ENCODE measurements at places on chromosomes 4 and X.

DNA sequence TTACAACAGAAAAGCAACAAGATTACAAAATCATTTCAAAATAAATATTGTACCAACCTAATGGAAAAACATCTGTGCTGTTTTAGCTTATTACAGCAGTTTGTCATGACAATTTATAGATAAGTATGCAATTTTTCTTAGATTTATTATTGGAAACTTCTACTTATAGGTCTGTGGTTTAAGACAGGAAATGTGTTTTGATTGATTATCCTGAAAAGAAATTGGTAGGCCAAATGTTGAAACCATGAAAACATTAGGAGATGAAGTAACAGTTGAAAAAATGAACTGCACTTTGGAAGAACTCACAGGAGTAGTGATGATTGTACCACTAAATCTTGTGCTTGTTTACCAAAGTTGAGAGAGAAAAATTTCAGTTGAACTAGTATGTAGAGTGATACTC, 162.2 kb upstream of the GIMD1 start:
- no peak for DNase-seq

GRCh38 chrX:2712890-2713840, 22.1 kb downstream of the CD99 start:
- no peak for DNase-seq

DNA sequence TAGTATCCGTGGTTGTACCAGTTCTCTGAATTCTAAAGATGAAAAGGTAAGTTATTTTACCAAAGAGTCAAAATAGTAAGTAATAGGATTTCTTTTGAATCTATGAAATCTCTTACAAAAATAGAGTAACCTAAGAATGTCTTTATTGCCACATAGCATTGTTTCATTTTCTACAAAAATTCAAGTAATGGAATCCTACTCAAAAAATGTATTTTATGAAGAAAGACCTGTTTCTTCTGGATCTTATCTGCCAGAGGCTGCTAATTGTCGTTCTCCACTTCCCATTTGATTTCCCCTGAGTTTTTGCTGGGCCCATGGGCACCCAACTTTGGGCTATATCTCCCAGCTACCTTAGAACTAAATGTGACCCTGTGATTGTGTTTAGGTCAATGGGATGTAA, 3.2 kb upstream of the OTUD4 start:
- DNase-seq, result no peak

- DNase-seq, result no peak
Observed at GRCh38 chrX:138669693-138670092, 41.8 kb downstream of the FGF13 start.

GRCh38 chrX:150324919-150325318, 38.2 kb upstream of the MAMLD1 start:
- no peak for DNase-seq

GRCh38 chr4:16759931-16760582, 138.4 kb downstream of the LDB2 start:
- no peak for DNase-seq

DNA sequence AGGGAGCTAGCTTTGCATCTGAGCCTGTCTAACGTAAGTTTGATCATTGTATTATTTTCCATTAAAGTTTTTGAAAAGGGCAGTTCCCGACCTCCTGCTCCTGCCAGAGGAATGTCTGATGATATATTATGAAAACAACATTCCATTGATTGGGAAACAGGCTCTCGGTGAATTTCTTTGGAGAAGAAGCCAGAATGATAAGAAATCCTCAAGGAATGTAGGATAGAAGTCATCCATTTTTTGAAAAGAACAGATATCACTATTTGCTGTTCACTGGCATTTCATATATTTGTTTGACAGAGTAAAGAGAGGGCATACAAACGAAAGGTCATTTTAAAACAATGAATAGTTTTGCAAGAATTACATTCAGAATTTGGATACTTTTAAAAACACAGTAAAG, 781.0 kb upstream of the HTR2C start:
- DNase-seq, result no peak
